ENCODE measurements at places on chromosomes 16 and 17. TPM values are rescaled to one million over a fixed set of nuclear protein-coding genes. Genes with fewer than 3 reads are reported as not detected.

DNA sequence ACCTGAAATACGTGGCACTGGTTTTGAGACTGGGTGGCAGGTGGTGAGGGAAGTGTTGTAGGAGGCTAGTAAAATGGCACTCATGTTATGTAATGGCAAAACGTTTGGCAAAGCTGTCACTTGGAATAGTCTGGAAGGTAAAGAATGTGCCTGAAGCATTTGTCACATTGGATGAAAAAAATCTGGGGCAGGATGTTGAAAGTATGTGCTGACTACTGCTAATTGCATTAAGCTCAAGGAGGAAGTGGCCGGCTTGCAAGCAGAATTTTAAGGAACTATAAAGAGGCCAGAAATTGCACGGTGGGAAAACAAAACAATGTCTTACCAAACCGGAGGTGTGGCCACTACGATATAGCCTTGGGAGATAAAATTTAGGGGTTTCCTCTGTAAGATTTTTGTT is 26.6 kb upstream of the NLRP1 start:
- no peak overlapping the region for H3K27ac ChIP-seq
- no peaks in the 10 kb centered on the region for H3K27me3 ChIP-seq
- no peak overlapping the region for H3K4me3 ChIP-seq
- no peaks in the 10 kb centered on the region for H3K36me3 ChIP-seq
- H3K4me1 ChIP-seq, result no peaks in the 10 kb centered on the region
- DNase-seq, result no peak

- no peak overlapping the region for H3K27ac ChIP-seq
- H3K36me3 ChIP-seq, result no peaks in the 10 kb centered on the region
- peak overlapping the region; percentile 65 for H3K4me3 ChIP-seq
- H3K27me3 ChIP-seq, result no peaks in the 10 kb centered on the region
- DNase-seq, result peak; percentile 52
Measured at GRCh38 chr17:385178-385835, 32.7 kb upstream of the RPH3AL start.

- DNase-seq, result no peak
- H3K4me3 ChIP-seq, result no peak overlapping the region
- H3K27ac ChIP-seq, result no peak overlapping the region
Measured at GRCh38 chr16:87108941-87109340, 208.3 kb downstream of the C16orf95 start.

The EFCAB5 gene
- 0.43 TPM for total RNA-seq
